ENCODE measurements at places on chromosomes 6 and 20. TPM values are rescaled to one million over a fixed set of nuclear protein-coding genes. Genes with fewer than 3 reads are reported as not detected.
A peak's percentile ranks its signal among the peaks of the same experiment; 100 is the strongest.

DNA sequence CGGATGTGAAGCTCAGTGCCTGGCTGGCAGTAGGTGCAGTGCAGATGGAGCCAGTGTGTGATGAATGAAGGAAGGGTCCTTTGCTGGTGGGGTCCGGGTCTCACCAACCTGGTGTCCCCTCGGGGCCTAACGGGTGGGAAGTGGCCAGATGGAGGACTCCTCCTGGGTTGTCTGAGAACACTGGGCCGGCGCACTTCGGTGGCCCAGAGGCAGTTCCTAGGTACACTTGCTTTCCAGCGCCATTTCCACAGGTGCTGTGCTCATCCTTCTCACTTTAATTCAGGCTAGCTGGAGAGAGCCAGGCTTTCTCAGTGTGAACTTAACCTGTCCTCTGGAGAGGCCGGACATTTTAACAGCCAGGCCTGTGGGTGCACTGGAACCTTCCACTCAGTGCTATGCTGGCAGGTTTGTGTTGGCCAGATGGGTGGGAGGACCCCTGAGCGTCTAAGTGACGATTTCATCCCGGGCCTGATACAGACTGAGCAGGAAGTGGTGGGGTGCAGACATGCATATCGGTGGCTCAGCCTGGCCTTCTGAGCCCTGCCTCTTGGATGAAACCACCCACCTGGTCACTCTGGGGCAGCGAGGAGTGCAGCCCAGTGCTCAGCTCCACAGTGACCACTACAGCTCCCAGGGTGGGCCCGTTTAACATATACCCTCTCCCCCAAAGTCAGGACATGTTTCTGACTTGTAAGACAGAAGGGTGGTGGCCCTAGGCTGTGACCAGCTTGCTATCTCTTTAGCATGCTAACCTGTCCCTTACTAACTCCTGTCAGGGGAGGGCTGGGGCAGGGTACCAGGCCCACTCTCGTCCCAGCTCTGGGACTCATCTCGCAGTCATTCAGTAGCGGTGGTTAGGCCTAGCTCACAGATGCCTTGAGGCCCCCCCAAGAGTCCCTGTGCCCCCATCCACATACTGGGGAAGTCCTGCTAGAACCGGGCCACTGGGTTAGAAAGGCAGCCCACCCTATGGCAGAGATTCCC is 8.2 kb upstream of the PYGB start:
- no peak overlapping the region for H3K27ac ChIP-seq
- peaks cover 30% of the 10 kb centered on the region for H3K4me1 ChIP-seq
- no peaks in the 10 kb centered on the region for H3K36me3 ChIP-seq
- no peaks in the 10 kb centered on the region for H3K27me3 ChIP-seq

DNA sequence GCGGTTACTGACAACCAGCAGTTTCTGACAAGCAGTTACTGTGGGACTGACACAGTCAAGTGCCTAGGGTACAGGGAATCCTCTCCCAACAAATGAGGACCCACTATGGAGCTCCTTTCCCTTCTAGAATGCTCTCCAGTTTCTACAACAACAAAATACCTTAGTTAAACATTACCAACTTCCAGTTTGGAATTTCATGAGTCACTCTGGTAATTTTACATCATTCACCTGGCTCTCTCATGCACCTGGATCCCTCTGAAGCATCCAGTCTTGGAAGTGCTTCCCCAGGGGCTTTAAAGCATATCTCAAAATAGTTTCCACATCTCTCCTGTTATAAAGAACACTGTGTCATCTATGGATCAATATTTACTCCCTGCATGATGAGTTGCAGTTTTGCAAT is 286.7 kb upstream of the SPTLC3 start:
- H3K27ac ChIP-seq, result no peak overlapping the region
- H3K36me3 ChIP-seq, result no peaks in the 10 kb centered on the region
- no peak for DNase-seq
- peaks cover 4% of the 10 kb centered on the region for H3K4me1 ChIP-seq

DNA sequence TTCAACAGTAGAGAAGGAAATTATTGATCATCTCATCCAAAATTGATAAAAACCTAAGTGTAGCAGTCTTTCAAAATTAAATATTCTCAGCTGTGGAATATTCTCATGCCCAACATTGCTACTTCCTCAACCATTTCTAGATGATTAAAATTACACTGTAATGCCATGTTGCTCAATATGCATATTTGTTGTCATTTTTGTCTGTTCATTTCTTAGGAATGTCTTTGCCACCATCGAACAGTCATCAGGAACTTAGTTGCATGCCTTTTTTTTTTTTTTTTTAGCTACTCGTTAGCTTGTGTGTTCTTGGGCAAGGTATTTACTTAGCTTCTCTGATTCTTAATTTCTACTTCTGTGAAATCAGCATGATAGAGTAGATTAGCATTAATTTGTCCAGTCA is 188.6 kb downstream of the DTNBP1 start:
- H3K27ac ChIP-seq, result no peak overlapping the region
- peaks cover 8% of the 10 kb centered on the region for H3K36me3 ChIP-seq
- no peaks in the 10 kb centered on the region for H3K4me1 ChIP-seq
- H3K27me3 ChIP-seq, result no peaks in the 10 kb centered on the region
- H3K4me3 ChIP-seq, result no peak overlapping the region
- DNase-seq, result no peak

DNA sequence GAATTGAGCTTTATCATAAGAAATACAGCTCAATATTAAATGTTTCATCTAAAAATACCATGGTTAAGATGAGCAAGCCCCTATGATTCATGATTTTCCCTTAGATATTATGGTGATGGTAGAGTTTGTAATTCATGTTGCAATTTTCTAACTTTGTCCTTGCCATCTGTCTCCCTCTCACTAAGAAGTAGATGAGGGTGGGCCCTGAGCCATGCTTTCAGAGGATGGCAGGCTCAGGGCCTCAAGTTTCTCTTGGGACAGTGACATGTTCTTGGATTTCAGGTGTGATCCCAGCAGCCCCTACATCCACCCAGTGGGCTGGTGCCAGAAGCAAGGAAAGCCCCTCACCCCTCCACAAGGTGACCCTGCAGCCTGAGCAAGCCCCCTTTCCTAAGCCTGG is 25.6 kb downstream of the L3MBTL1 start:
- H3K4me3 ChIP-seq, result no peak overlapping the region
- no peaks in the 10 kb centered on the region for H3K36me3 ChIP-seq
- no peaks in the 10 kb centered on the region for H3K27me3 ChIP-seq
- no peaks in the 10 kb centered on the region for H3K4me1 ChIP-seq
- H3K27ac ChIP-seq, result no peak overlapping the region

DNA sequence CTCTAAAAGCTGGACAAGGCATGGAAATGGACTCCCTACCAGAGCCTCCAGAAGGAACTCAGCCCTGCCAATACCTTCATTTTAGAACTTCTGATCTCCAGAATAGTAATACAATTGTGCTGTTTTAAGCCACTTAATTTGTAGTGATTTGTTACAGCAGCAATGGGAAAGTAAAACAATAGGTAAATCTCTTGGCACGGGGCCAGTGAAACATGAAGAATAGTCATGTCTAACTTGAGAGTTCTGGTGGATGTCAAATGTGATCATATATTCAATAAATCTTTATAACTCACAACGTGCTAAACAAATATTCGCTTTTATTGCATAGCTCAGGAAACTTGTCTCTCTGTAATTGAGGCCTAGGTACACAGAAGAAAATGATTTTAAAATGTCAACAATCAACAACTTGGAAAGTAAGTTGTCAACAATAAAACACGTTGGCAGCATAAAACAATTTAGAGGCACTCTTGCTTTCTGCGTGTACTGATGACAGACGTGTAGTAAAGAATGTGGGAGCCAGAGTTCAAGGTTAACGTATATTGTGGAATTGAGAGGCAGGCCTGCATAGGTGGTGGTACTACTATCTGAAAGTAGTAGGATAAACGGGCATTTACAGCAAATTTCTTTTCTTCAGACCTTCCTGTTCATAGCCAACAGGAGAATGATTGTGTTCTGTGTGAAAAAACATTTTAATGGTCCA is 140.5 kb upstream of the OPRM1 start:
- H3K27ac ChIP-seq, result no peak overlapping the region
- H3K27me3 ChIP-seq, result no peaks in the 10 kb centered on the region
- no peak overlapping the region for H3K4me3 ChIP-seq
- no peak for DNase-seq
- H3K4me1 ChIP-seq, result no peaks in the 10 kb centered on the region

- H3K4me1 ChIP-seq, result no peaks in the 10 kb centered on the region
- no peaks in the 10 kb centered on the region for H3K36me3 ChIP-seq
- DNase-seq, result no peak
- H3K27me3 ChIP-seq, result no peaks in the 10 kb centered on the region
- no peak overlapping the region for H3K4me3 ChIP-seq
These were observed 7.6 kb upstream of the TREML2 start for GRCh38 chr6:41208439-41209106.

DNA sequence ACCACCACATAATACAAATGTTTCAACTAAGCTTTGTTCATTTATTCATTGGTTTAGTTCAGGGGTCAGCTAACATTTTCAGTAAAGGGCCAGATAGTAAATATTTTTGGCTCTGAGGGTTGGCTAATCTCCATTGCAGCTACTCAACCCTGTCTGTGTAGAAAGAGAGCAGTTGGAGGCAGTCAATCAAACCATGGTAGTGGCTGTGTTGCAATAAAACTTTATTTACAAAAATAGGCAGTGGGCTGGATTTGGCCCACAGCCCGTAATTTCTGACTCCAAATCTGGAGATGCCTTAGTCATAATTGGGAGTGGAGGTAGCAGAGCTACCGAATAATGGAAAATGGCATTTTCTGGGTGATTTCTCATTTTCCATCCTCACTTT is 242.5 kb upstream of the ZFP64 start:
- H3K4me1 ChIP-seq, result no peaks in the 10 kb centered on the region
- no peaks in the 10 kb centered on the region for H3K27me3 ChIP-seq
- H3K27ac ChIP-seq, result no peak overlapping the region
- no peak for DNase-seq
- no peaks in the 10 kb centered on the region for H3K36me3 ChIP-seq
- H3K4me3 ChIP-seq, result no peak overlapping the region

The LPIN3 gene
- 2.3 TPM for total RNA-seq

The CDK19 gene
- total RNA-seq, result 19.0 TPM

The RAET1L gene
- not detected for total RNA-seq

DNA sequence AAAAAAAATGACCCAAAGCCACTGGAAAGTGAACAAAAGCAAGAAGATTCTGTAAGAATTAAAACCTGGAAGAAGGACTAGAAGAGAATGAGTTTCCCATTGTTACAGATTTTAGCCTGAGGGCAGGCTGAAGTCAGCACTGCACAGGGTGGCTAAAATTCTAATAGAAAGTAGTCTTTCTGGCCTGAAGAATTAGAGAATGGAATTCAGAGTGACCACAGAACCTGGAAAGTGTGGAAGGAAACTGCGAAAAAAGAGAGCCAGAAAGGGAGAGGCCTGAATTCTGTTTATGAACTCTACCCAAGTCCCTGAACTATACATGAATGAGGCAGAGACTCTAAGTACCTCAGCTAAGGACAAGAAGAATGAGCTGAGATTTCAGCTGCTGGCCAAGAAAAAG is 38.9 kb upstream of the FILIP1 start:
- no peaks in the 10 kb centered on the region for H3K27me3 ChIP-seq
- no peak overlapping the region for H3K27ac ChIP-seq
- no peaks in the 10 kb centered on the region for H3K36me3 ChIP-seq
- no peak overlapping the region for H3K4me3 ChIP-seq
- peaks cover 18% of the 10 kb centered on the region for H3K4me1 ChIP-seq

DNA sequence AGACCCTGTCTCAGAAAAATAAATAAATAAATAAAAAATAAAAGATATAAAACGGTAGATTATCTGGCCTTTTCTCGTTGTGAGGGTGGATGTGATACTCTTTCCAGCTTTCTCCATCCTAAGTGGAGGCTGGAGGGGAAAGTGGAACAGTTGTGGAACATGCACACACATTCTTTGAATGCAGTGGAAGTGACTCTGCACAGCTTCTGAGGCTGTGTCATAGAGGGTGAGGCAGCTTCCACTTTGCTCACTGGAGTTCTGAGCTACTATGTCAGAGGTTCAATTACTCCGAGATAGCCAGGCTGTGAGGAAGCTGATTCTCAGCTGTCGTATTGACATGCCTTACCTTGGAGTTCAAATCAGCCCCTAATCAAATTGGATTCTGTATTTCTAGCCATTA is 82.2 kb downstream of the CHMP4B start:
- no peaks in the 10 kb centered on the region for H3K36me3 ChIP-seq
- no peaks in the 10 kb centered on the region for H3K27me3 ChIP-seq
- DNase-seq, result no peak
- H3K4me3 ChIP-seq, result no peak overlapping the region
- no peak overlapping the region for H3K27ac ChIP-seq

DNA sequence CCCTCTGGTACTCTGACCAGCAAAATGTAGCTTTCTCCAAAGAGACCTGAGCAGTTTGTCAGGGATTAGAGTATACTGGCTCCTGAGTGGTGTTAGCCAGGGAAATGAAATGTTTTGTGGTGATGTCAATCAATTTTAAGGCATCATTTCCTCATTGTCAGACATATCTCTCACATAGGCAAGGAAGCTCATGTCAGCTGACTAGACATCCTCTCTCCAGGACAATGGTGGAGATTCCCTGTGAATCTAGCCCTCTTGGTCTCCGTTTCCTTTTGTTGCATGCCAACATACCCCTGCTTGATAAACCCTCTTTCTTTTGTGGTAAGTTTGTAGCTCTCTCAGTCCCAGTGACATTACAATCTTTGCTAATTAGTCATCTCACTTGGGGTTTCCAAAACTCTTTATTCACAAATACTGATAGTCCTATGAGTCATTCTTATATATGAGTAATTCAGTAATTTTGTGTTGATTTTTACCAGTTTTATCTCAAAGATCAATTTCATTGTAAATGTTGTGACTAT is 135.6 kb upstream of the PTPRK start:
- DNase-seq, result peak; percentile 11
- H3K27ac ChIP-seq, result peak overlapping the region; percentile 39
- H3K36me3 ChIP-seq, result no peaks in the 10 kb centered on the region
- H3K4me1 ChIP-seq, result peaks cover 9% of the 10 kb centered on the region

DNA sequence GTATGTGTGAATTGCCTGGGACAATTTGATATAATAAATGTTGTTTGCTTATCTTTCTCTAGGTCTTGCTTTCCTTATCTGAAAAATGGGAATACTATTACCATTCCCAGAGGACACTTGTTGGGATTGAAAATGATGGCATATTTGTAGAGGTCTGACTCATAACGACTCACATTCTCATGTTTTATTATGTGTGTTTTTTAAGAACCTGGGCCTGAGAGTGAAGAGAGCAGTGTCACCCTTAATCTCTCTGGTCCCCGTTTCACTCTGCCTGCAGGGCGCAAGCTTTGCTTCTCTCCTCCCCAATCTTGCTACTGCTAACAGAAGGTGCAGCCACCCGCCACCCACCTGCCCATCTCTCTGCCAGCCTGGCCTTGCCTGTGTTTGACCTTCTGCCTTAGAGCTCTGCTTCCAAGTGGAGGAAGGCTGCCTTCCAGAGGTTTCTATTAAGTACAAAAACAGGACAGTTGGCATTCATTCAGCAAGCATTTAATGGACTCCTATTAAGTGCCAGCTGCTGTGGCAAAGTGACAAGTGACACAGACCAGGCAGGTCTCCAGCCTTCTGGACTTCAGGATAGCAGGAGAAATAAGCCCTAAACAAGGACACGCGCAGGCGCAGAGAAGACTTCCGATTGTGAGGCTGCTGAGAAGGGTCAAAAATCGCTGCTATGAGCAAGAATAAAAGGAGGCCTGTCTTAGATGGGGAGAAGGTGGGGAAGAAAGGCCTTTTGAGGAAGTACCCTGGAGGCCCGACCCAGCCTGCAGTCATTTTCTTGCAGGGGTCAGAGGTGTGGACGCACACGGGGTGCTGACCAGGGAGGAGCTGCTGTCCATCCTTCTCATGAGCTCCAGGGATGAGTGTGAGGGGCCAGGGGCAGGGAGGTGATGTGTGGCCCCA is 112.5 kb downstream of the JPH2 start:
- H3K27ac ChIP-seq, result no peak overlapping the region
- DNase-seq, result peak; percentile 3
- H3K4me1 ChIP-seq, result no peaks in the 10 kb centered on the region
- H3K4me3 ChIP-seq, result no peak overlapping the region
- H3K36me3 ChIP-seq, result no peaks in the 10 kb centered on the region

Data from SJCRH30 (cell line).